ENCODE measurements at places on chromosomes 11 and 22.

- peak; percentile 37 for DNase-seq
Measured at GRCh38 chr11:33779849-33780528, 5.7 kb upstream of the FBXO3 start.

DNA sequence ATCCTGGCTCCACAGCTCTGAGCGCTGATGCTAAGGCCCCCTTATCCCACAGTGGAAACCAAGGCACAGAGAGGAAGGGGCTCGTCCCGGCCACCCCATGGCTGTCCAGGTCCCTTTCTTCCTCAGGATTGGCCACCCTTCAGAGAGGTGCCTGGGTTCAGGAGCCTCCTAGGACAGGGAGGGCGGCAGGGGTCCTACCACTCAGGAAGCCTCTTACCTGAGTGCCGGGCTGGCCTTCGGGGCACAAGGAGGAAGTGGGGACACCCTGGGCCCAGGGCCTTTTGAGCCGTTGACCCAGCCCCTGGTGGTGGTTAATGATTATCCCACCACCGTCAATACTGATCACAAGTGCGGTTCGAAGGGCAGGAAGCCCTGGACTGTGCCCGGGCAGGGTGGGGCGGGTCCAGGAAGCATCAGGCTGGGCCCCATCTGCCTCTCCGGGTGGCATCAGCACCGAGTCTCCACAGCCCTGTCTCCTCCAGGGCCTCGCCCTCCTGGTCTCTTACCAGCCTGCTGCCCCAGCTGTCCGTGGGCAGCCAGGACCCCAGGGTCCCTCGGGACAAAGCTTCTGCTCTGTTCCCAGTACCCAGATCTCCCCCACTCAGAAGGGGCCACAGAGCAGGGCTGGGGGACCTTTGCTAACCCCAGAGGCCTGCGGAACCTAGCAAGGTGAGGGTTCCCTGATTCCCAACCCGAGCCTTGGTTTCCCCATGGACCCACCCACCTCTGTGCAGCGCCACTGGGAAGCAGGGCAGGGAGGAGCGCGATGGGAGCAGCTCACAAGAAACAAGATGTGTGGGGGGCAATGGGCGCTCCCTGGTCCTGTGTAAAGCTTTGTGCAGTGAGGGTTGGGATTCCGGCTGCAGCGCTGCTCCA, 15.0 kb upstream of the EHD1 start:
- no peak for DNase-seq

GRCh38 chr11:8692417-8692816, 9.8 kb downstream of the RPL27A start:
- no peak for DNase-seq

DNA sequence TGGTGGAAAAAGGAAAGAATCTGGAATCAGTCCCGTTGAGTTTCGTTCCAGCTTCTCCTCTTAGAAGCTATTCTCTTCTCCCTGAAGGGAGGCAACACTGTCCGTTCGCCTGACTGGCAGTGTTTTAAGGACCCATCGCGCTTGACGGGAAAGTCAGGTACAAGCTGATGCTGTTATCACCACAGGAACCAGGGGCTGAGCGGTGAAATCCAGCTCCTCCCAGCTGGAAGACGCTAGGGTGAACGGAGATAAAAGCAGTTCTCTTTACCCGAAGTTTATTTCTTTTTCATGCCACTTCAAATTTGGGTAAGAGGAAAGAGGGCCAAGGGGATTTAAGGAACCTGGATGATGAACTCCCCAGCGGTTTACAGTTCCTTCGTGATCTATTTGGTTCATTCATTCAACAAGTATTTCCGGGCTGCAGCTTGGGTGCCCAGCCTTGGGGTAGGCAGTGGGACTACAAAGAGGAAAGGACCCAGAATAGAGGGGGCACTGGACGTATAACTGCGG, 551 bp upstream of the DEUP1 start:
- no peak for DNase-seq

GRCh38 chr11:132127900-132128288, 757.5 kb downstream of the NTM start:
- DNase-seq, result no peak

GRCh38 chr11:27509908-27510307, 3.3 kb upstream of the LIN7C start:
- no peak for DNase-seq

- DNase-seq, result no peak
Measured at GRCh38 chr11:32186118-32186517, 95.2 kb downstream of the RCN1 start.

DNA sequence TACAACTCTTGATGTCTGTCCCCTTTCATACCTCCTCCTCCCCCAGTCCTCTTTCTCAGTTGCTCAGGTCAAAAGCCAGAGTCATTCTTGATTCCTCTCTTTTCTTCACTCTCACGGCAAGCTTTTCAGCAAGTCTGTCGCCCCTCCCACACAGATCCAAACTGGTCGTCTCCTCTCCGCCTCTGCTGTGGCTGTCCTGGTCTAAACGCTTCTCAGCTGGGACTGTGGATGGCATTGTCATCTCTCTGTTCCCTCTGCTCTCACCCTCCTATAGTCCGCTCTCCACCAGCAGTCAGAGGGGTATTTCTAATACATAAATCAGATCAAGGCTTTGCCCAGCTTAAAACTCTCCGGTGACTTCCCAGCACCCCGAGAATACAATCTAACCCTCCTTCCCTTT, 46.8 kb upstream of the SPATA19 start:
- DNase-seq, result no peak

DNA sequence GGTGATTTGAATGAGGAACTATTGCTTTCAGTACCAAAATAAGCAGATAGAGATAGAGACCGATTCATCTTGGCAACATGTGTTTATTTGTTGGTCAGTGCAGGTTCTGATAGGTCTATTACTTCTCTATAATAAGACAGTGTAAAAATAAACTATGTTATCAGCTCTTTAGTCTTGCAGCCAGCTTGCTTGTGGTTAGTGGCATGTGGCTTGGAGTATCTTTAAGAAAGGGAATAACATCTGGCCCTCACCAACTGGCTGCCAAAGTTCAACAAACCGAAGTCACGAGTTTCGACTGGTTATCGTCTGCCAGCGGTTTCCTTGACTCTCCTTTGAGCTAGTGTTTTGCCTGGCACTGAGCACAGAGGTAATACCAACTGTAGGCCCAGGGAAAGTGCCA, 71.8 kb downstream of the CTTN start:
- no peak for DNase-seq

DNA sequence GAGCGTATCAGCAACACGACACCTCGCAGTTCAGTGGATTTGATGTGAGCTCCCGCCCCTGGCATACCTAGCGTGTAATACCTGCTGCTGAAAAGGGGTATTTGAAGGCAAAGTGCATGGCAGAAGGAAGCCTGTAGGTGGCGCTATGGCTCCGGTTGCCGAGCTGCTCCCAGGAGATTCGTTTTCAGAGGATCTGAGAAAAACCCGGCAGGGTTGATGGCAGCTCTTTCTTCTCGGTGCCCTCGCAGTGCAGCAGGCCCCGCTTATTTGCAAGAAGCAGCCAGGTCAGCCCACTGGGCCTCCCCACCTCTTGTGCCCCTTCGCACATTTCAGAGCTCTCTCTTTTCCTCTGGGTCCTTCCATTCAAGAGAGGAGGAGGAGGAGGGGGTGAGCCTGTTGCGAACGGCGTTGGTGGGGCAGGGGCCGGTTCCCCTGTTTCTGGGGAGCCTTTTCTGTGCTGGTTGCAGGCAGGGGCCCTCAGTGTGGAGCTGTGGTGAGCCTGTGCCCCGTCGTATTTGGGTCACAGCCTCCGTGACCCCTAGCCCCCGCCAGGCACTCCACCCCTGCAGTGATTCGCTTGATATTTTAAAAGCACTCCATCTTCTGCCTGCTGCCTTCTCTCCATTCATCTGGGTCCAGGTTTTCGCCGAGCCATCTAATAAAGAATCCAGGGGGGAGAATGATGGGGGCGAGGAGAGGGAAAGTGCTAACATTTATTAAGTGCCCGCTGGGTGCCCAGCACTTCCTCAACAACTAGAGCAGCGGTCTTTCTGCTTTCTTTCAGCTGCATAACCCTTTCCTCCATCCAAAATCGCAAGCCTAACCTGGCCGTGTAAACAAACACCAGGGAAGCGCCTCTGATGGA, 85.3 kb upstream of the SYT13 start:
- peak; percentile 71 for DNase-seq

DNA sequence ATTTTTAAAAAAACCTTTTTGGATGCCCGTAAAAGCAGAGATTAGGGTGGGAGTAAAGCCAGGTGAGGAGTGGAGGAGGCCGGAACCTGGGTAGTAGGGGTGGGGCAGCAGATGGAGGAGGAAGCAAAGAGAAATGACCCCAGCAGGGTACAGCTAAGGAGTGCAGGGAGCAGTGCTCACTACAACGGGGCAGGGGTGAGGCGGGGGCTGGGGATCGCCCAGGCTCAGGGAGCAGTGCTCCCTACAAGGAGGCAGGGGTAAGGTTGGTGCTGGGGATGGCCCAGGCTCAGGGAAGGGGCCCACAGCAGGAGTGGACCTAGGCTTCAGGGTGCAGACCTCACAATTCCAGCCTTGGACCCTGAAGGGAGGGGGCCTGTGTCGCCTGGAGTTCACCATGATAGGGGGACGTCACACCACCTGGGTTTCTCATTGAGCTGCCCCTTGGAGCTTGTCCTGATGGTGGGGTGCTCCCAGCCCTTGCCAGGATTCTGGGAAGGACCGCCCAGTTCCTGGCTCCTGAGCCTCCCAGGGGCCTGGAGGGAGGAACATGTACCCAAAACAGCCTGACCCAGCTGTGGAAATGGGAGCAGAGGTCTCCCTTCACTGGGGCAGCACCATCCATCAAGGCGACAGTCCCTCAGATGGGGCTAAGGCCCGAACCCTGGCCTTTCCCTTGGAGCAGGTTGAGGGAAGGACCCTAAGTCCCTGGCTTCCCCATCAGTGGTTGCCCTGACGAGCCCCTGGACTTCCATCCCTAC, 2.9 kb upstream of the PNPLA2 start:
- no peak for DNase-seq

DNA sequence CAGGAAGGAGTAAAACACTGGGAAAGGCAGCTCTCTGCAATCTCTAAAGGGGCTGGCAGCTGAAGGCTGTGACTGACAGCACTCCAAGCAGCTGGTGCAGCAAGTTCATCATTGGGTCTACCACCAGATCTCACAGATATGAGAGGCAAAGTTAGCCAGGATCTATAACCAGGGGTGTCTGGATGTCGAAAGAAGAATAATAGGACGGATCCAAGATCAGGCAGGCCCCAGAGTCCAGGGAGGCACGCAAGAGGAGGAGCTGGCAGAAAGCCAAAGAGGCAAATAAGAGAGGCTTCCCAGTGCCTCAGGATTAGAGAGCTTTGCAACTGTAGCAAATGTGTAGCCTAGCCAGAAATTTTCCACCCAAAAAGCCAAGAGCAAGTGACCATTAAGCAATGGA, 77.1 kb downstream of the RBMXL2 start:
- DNase-seq, result no peak

- no peak for DNase-seq
Measured at GRCh38 chr11:111282562-111283075, 15.7 kb upstream of the POU2AF3 start.

GRCh38 chr11:102573851-102574250, 43.3 kb upstream of the MMP7 start:
- DNase-seq, result no peak

DNA sequence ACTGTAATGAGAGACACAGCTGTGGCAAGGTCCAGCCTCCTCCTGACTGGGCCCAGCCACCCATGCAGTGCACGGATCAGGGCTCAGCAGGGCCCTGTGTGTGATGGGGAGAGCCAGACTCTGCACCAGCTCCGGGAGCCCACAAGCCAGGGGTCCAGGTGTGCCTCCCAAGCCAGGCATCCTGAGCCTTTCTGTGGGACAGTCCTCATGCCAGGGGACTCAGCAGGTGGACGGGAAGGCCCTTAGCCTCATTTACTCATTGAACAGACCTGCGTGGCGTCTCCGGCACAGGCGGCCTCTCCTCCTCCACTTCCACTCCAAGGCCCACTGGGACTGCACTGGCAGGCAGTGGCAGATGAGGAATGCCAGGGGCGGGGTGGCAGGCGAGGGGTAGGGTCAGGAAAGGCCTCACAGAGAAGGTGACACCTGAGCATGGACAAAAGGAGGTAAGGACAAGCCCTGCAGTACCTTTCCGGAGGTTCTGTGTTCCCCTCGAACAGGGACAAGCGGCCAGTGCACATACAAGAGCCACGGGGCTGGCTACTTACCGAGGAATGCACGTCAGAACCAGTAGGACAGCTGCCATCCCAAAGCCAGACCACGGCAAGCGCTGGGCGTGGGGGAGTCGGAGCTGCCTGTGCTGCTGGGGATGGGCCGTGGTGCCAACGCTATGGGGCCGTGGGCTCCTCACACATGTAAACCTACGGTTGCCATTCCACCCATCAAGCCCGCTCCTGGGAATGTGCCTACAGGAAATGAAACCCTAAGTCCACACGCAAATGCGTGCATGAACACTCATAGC, 52.7 kb downstream of the IGF2 start:
- no peak for DNase-seq

GRCh38 chr22:31223786-31224191, 11.7 kb downstream of the LIMK2 start:
- no peak for DNase-seq

GRCh38 chr11:128737704-128738103, 43.8 kb downstream of the FLI1 start:
- DNase-seq, result no peak

- DNase-seq, result no peak
Measured at GRCh38 chr11:10606536-10607208, 38.2 kb upstream of the LYVE1 start.

GRCh38 chr11:11605181-11605580, 16.6 kb downstream of the GALNT18 start:
- DNase-seq, result no peak

- no peak for DNase-seq
Measured at GRCh38 chr22:49523374-49524008, 304.2 kb downstream of the BRD1 start.

- no peak for DNase-seq
Measured at GRCh38 chr22:33418484-33418883, 360.3 kb upstream of the SYN3 start.

- no peak for DNase-seq
Measured at GRCh38 chr11:31817054-31817620, 6.0 kb upstream of the PAX6 start.

GRCh38 chr11:66022401-66023185, 3.7 kb downstream of the CATSPER1 start:
- peak; percentile 87 for DNase-seq

DNA sequence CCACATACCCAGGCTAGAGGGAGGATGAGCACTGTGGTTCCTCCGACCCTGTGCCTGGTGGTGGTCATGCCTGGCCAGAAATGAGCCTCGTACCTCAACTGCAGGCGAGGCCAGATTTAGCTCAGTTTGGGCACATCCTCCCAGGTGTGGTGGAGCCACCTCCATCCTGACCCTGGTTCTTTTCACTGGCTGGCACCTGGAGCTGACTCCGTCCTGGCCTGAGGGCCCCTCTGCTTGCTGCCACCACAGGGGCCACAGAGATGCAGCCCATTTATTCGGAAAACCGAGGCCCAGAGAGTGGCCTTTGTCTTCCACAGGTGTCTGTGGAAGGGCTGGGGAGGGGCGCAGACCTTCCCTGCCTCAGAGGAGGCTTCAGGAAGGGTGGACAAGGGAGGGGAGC, 9.0 kb upstream of the ARFGAP3 start:
- DNase-seq, result no peak

- DNase-seq, result no peak
Measured at GRCh38 chr11:118100691-118101232, 14.0 kb upstream of the SMIM35 start.

DNA sequence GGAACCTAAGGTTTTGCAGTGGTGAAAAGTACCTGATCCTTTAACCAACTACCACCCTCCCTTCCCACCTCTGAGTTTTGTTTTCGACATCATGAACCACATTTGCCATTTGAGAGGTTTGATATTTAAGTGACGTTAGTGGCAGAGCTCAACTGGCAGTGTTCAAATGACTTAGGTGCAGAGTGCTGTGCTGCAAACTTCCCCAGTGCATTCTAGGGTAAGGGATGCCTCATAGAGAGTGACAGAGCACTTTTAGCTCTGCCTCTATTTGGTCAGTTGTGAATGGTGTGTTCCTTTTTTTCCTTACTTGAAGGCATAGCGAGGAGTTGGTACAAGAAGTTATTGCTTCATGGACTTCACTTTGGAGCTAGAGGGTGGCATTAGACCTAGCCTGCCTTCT, 9.4 kb downstream of the BMAL1 start:
- DNase-seq, result no peak
